ENCODE measurements at places on chromosomes 1 and 21. TPM values are rescaled to one million over a fixed set of nuclear protein-coding genes. Genes with fewer than 3 reads are reported as not detected.
A peak's percentile ranks its signal among the peaks of the same experiment; 100 is the strongest.

AMY1B gene
- total RNA-seq, result not detected

DNA sequence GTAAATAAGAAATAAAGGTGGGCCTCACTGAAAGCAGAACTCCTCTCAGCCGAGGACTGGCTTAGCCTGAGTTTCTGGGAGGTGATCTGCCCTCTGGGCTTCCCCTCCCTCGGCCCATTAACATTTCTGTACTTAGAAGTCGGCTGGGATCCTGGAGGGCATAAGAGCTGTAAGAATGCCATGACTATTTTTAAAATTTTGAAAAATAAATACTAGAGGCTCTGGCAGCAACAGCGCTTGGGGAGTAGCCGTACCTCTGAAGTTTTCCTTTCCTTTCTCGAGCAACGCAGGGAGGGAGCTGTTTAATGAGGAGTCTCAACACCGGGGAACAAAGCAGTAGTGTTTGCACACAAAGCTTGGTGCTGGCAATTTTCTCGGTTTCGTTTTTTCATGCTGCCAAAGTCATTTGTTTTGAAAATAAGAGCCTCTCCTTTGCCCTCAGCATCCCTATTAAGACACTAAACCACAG is 498.7 kb downstream of the SMYD3 start:
- no peak for DNase-seq

DNA sequence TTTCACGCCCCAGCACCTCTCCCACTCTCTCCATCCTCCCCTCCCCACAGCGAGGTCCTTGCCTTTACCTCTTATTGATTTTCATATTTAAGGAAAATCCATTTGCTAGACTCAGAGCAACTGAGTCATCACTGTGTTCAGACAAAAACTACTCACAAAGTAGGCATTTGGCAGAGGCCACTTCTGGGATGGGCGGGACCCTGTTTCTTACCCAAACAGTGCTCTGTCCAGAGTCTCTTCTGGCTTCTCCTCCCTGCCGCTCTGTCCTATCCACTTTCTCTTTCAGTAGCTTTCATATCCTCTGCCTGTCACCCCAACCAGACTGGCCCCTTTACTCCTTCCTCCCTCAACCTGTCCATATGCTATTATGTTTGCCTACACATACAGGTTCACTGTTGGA is 2.4 kb upstream of the NAV1 start:
- peak; percentile 92 for DNase-seq

- DNase-seq, result no peak
Measured at GRCh38 chr1:232293361-232293760, 336.6 kb downstream of the SIPA1L2 start.

DNA sequence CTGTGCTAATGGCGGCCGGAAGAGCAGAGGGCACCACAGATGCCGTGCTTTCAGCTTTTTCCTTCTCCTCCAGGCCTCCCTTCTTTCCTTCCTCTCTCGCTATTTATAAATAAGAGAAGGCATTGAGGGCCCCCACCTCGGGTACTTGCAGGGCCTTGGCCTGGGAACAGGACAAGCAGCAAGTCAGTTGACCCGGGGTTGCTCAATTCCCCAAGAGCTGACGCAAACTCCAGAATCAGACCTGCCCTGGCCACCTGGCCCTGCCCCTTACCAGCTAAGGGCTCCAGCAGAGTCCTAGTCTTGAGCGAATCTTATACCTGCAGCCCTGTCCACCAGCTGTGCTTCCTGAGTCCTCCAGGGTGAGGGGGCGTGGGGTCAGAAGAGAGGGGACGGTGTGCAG is 13.5 kb downstream of the TNFRSF1B start:
- no peak for DNase-seq

GRCh38 chr1:151519667-151520066 is 8.5 kb downstream of the CGN start:
- DNase-seq, result no peak

GRCh38 chr21:15848634-15849560 is 119.1 kb downstream of the USP25 start:
- DNase-seq, result peak; percentile 76

- DNase-seq, result no peak
Measured at GRCh38 chr1:93817819-93818569, 61.0 kb downstream of the DNTTIP2 start.

GRCh38 chr1:163820766-163821165 is 499.0 kb downstream of the NUF2 start:
- no peak for DNase-seq

DNA sequence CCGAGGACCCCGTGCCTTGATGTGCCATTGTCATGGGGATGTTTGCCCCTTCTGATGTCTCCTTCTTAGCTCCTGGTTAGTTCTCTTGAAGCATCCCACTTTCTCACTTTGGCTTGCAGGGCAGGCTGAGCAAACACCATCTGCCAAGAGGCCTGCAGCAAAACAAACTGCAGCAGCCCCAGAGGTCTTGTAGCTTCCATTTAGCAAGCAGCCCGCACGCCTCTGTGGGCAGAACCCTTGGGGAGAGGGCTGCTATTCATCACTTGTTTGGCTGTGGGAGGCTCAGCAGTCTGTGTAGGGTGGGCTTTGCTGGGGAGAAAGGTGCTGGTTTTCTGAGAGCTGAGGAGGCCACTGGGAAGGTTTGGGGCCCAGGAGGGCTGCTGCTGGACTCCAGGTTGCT is 56.7 kb downstream of the KCNC4 start:
- no peak for DNase-seq

WNT2B gene
- total RNA-seq, result 0.56 TPM

DNA sequence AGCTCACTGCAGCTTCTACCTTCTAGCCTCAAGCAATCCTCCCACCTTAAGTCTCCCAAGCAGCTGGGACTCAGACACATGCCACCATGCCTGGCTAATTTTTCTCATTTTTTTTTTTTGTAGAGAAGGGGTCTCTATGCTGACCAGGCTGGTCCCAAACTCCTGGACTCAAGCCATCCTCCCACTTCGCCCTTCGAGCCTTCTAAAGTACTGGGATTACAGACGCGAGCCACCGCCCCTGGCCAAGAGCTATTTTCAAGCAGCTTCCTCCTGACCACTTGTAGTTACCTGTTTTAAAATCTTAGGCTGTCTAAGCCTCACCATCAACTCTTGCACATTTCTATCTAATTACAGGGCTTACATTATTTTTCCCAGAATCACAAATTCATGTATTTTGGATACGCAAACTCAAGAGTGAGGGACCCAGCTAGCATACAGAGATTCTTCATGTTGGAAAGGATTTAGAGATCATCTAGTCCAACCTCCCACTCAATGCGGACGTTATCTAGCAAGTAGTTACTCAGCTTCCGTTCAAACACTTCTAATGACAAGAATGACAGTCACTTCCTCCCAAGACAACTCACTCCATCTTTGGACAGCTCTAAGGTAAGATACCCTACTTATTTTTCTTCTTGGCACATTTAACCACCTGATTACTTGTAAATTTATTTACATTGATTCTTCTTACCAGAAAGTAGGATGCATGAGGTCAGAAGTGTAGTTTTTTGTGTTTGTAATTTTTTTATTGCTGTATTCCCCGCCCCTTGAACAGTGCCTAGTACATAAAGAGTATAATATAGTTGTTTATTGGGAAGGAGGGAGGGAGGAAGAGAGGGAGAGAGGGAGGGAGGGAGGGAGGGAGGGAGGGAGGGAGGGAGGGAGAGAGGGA is 65.4 kb downstream of the LUZP1 start:
- peak; percentile 63 for DNase-seq

CAMTA1 gene
- 35.5 TPM for total RNA-seq

- DNase-seq, result no peak
Measured at GRCh38 chr1:81073580-81073979, 727.2 kb upstream of the ADGRL2 start.

DCST1 gene
- not detected for total RNA-seq

DNA sequence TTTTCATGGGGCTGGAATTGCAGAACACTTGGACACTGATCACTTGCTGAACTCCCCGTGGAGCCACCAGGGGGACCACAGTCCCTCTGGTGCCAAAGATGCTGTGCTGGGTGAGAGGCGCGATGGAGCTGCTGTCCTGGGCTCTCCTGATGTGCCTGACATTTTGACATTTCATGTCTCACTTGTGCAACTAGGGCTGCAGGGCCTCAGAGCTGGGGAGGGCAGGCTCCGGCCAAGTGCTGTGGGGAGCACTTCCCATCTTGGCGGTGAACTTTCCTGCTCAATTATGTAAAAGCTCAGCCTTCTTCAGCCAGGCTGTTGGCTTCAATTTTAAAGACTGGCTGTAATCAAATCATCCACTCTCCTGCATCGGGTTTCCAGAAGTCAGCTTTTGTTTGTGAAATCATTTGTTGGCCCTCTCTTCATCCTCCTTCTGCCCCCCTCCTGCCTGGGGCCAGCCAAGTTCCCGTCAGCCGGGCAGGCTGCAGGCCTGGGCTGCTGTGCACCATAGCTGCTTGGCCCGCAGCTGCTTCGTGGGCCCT is 36.8 kb downstream of the KCNAB2 start:
- no peak for DNase-seq

RASSF5 gene
- total RNA-seq, result 0.18 TPM

- peak; percentile 66 for DNase-seq
Measured at GRCh38 chr21:25369524-25370300, 237.6 kb downstream of the MRPL39 start.

SPOCD1 gene
- 42.2 TPM for total RNA-seq

GRCh38 chr1:241972703-241973369 is 15.3 kb downstream of the BECN2 start:
- DNase-seq, result no peak

- no peak for DNase-seq
Measured at GRCh38 chr1:193767886-193768285, 581.5 kb upstream of the B3GALT2 start.

DMRTA2 gene
- not detected for total RNA-seq

DNA sequence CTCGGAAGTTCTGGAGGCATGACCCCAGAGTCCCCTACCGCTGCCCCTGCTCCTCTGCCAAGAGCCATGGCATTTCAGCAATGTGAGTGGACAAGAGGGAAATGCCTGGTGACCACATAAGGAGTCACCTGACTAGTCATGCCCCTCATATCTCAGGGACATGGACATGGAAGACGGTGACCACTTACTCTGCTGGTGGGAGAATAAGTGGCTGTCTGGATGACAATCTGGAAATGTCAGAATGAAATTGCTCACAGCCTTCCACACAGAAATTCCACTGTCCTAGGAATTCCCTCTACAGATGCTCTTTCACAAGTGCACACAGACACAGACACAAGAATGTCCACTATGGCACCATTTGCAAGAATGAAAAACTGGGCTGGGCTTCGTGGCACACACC is 24.3 kb upstream of the PLEKHG5 start:
- DNase-seq, result no peak

All from IMR-90 (cell line).